Immature natural killer cell (primary cell): ENCODE measurements at places on chromosomes 11 and 22.

DNA sequence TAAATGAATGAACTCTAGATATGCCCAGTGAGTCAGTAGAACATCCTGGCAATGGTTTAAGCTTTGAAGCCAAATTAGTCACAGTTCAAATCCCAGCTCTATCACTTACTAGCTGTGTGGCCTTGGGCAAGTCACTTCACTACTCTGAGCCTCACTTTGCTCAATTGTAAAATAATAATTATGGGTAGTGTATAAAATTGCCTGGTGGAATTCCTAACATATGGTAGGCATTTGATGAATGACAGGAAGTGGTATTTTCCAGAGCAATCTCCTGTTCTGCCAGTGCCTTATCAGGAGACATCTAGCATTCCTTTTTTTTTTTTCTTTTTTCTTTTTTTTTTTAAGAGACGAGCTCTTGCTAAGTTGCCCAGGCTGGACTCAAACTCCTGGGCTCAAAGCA is 13.0 kb downstream of the SCN4B start:
- no peaks in the 10 kb centered on the region for H3K4me1 ChIP-seq
- no peak overlapping the region for H3K4me3 ChIP-seq
- peaks cover 5% of the 10 kb centered on the region for H3K27me3 ChIP-seq
- H3K36me3 ChIP-seq = no peaks in the 10 kb centered on the region
- no peak overlapping the region for H3K27ac ChIP-seq

DNA sequence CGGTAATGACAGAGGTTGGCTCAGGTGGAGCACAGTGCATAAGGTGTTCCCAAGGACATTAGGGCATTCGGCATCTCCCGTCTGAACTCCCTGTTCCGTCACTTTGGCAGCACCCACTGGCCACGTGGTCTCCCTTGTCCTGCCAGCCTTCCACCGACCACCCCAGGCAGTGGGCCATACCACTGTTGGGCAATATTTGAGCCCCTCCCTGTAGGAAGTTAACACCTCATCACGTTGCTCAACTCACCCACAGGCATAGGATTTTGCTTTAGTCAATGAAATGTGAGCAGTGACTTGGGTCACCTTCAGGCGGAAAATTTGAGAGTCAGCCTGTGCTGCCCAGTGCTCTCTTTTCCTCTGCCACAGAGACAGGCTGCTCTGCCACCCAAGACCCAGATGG is 44.0 kb downstream of the SERPINH1 start:
- no peak overlapping the region for H3K27ac ChIP-seq
- no peaks in the 10 kb centered on the region for H3K27me3 ChIP-seq
- no peaks in the 10 kb centered on the region for H3K36me3 ChIP-seq
- H3K4me3 ChIP-seq = no peak overlapping the region
- no peak for DNase-seq
- H3K4me1 ChIP-seq = no peaks in the 10 kb centered on the region

- no peaks in the 10 kb centered on the region for H3K36me3 ChIP-seq
- H3K4me1 ChIP-seq = no peaks in the 10 kb centered on the region
- DNase-seq = no peak
- peaks cover 2% of the 10 kb centered on the region for H3K27me3 ChIP-seq
Measured at GRCh38 chr22:27489178-27489675, 312.3 kb downstream of the MN1 start.

GRCh38 chr11:47391077-47391583 is 12.8 kb upstream of the SPI1 start:
- H3K4me3 ChIP-seq = no peak overlapping the region
- H3K4me1 ChIP-seq = peaks cover 80% of the 10 kb centered on the region
- H3K27me3 ChIP-seq = peaks cover 3% of the 10 kb centered on the region
- no peak for DNase-seq
- no peaks in the 10 kb centered on the region for H3K36me3 ChIP-seq
